ENCODE measurements at places on chromosomes 7 and 10.

DNA sequence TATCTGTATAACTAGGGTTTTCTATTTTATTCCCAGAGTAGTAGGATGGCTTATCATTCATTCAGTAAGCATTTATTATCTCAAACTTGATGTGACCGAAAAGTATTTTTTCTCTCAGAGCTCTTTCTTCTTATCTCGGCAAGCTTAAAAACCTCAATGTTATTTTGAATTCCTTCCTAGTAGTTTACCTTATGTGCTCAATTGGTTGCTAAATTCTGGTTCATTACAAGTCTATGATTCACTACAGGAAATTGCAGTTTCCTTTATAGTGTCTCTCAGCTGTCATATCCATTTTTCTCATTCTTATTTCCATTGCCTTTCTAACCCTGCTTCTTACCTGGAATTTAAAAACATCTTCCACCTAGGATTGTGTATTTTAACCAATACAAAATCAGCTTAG, 12.6 kb upstream of the ICA1 start:
- no peak for DNase-seq

GRCh38 chr7:4700577-4701235, 18.6 kb downstream of the FOXK1 start:
- no peak for DNase-seq

GRCh38 chr10:86775056-86775869, 18.8 kb downstream of the BMPR1A start:
- DNase-seq = no peak

DNA sequence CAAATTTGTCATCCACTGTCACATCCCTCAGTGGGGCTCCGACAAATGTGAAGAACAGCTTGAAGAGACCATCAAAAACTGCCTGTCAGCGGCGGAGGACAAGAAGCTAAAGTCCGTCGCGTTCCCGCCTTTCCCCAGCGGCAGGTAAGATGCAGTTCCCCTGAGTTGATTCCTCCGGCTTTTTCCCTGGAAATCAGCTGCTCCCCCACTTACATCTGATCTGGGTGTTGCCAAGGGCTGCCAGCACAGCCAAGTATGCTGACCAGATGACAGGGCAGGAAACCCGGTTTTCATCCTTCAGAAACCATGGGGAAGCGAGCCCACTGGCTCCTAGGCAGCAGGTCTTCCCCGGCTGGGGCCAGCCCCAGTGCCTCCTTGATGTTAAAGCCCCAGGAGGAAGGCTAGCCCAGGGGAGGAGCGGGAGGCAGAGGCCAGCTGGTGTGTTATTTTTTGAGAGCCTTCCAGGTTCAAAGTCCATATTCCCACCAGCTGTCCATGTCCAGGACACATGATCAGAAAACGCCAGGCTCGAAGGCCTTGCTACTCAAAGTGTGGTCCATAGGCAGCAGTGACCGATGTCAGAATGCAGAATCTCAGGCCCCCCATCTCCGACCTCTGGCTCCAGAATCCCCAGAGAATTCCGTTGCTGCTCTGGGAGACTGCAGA, 23.4 kb downstream of the AIFM2 start:
- DNase-seq = no peak

GRCh38 chr7:141360803-141361202, 190.4 kb upstream of the AGK start:
- no peak for DNase-seq

DNA sequence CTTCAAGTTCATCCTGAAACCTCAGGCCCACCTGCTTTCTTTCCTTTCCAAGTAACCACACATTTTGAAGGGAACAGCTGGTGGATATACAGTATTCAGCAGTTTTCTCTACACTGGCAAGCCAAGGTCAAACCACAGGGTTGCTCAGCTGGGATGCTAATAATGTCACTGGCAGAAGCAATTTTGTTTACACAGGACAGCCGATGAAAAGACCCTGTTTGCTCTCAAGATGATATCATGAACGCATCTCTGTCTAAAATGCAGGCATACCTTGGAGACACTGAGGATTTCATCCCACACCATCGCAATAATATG, 186.2 kb downstream of the USP6NL start:
- DNase-seq = no peak

DNA sequence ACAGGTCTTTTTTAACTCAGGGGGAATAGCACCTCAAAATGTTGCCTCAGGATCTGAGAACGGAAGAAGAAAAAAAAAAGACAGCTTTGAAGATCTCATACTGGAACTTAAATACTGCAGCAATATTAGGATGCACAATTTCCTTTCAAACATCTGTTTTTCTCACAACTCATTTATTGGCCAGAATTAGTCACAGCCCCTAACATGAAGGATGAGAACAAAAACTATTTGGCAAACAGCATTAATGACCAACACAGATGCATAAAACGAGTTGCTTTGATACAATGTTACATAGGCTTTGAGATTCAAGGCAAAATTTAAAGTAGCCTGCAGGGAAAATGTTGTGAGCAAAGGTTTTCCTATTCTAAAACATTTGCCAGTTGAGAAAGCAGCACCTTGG, 36.5 kb downstream of the JMJD1C start:
- no peak for DNase-seq

- no peak for DNase-seq
These were observed 94.1 kb downstream of the GRM8 start for GRCh38 chr7:127158659-127159058.

GRCh38 chr7:20229646-20230500, 12.7 kb upstream of the MACC1 start:
- no peak for DNase-seq

DNA sequence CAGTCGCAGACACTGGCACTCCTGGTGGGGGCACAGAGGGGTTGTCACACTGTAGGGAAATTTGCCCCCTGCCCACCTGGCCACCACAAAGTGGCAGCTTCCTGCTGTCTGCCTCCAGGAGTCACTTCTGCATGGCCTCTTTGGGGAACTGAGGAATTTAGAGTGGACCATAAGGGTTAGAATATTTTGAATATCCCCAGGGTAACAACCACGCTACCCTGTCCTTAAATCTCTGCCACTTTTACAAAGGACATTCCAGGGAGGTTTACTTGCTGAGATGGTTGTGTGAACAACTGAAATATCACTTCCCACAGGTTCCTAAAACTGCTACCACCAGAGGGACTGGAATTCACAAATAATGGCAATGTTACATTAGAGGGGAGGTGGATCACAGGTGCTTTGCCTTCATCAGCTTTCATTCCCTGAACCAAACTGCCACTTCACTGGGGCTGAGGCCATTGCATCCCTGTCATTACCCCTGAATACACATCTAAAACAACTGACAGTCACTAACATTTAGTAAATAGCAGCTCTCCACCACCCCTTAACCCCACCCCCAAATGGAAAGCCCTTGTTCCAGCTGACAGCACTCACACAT, 88.1 kb upstream of the IFRD1 start:
- no peak for DNase-seq

DNA sequence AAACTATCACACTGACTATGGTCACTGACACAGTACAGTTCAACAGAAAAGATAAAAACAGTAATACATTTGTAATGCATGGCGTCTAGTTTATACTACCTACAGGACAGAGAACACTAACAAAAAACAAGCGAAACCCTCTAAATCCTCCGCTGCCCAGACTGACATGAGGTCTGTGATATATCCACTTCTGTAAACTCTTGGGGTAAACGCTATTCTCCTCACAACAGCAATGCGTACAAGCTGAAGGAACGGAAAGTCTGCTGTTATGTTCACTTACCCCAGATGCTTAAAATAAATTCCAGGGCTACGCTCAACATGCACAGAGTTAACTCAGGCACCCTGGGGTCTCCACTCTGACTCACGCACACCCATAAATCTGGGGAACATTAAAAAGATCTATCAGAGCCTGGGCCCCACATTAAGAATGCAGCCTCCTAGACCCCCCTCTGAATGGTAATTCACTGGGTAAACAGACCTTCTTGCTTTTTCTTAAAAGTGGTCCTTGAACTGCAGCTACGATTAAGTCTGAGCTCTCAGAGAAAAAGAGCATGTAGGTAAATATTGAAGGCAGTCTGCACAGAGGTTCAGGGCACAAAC, 105.6 kb downstream of the CTBP2 start:
- no peak for DNase-seq

- DNase-seq = no peak
These were observed 39.6 kb downstream of the SORCS3 start for GRCh38 chr10:104680467-104681401.

DNA sequence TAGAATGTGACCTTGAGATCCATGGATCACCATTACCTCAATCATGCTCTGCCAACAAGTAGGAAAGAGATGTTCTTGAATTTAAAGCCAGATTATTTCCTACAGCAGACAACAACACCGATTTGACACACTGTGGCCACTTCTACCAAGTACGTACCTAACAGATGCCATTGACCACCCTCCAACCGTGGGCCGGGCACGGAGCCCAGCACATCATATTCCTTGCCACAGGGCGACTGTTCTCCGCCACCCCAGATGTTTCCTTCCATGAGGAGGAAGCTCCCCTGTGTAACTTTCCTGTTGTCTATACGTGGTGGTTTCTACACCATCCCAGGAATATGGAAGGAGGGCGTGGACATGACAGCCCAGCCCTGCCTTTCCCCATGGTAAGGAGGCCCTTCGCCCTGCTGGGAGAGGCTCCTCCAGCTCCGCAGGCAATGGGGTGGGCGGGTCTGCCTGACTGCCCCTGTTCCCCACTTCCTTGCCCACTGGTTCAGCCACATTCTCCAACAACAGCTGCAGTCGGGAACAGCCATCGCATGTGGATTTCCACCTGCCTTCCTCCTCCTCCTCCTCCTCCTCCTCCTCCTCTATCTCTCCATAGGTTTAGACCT, 7.2 kb downstream of the CHST15 start:
- DNase-seq = no peak

DNA sequence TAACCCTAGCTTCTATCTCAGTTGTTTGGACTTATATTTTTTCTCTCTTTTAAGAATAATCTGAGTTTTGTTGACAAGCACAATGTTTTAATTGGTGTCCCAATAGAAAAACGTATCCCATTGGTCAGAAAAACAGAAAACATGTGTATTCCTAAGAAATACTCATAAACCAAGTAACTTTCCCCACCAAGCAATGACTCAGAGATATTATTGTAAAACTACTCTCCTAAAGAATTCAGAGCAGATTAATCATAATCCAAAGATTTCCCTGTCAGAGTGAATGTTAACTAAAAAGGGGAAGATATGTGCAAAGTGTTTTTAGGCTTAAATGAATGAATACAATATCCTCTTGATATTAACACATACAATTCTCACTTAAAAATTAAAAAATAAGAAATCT, 29.4 kb upstream of the MBL2 start:
- no peak for DNase-seq

DNA sequence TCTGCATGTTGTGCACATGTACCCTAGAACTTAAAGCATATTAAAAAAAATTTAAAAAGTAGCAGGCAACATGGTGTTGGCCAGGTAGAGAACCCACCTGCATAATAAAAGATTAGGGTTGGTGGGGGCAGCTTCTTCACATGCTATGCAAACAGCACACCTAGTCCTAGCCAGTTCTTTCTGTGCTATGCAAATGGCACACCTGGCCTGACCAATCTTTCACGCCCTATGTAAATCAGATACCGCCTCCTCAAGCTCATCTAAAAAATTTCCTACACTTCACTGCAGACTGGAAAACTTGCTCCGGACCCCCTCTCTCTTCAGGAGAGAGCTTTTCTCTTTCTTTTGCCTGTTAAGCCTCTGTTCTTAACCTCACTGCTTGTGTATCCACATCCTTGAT, 14.5 kb upstream of the PIP start:
- DNase-seq = no peak

DNA sequence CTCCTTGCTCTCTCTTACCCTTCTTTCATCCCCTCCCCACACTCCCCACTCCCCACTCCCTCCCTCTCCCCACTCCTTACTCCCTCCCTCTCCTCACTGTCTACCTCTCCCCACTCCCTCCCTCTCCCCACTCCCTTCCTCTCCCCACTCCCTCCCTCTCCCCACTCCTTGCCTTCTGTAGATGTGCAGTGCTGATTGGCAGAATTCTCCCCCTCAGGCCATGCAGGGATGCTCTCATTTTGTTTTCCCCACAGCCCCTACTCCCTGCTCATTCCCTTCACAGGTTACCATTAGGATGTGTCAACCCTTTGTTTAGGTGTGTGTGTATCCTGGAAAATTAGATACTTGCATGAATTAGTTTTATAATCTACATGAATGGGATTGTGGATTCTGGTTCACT, 90.3 kb downstream of the CELF2 start:
- DNase-seq = no peak

DNA sequence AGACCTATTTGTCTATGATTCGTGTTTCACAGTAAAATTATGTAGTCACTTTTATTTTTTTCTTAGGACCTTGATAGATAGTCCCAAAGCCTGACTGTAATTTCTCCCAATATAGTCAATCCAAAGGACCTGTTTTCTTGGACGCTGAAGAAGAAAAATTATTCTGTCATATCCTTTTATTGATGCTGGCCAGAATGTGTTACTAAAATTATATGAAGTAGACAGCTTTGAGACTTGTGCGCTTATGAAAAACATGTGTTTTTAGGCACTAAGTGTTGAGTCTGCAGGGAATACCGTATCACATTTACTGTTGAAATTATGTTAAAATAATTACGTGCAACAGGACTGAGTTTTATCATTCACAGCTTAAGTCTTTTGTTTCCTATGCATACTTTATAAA, 17.9 kb downstream of the TES start:
- DNase-seq = no peak

DNA sequence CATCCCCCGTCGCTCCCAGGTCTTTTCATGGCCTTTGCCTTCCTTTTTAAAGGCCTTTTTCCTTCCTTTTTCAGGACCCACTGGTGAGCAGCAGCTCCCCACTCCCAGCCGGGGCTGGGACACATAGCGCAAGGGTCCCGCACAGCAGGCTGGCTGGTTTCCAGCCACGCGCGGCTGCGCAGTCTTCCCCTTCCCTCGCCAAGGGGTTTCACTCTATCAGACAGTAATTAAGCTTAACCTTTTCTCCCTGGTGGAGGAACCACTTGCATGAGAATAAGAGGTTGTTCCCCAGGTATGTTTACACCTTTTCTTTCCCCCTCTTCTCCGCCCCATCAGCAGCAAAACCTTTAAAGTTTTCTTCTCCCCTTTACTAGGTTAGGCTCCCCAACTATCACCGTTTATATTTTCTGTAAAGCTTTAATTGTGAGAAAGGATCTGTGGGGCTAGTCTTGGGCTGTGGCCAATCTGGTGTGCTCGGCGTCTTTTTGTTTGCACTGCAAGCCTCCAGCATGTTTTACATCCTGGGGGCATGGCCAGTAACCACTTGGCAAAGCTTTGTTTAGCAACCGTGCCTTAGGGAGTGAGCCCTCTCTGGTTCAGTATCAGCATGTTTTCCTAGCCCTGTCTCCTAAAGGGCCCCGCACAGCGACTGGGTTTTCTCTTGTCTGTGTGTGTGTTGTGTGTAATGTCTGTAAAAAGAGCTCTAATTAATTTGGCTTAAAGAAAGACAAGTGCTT, 219.6 kb downstream of the PHF14 start:
- no peak for DNase-seq

- DNase-seq = no peak
These were observed 917.0 kb downstream of the TYW1 start for GRCh38 chr7:67913604-67914003.

Data from stimulated activated CD4-positive, alpha-beta T cell treated with anti-CD3 and anti-CD28 coated beads, TNF-alpha, amount 100 ng/mL, for 4 hours (primary cell).